ENCODE measurements at places on chromosomes 6 and 20.
A peak's percentile ranks its signal among the peaks of the same experiment; 100 is the strongest.

DNA sequence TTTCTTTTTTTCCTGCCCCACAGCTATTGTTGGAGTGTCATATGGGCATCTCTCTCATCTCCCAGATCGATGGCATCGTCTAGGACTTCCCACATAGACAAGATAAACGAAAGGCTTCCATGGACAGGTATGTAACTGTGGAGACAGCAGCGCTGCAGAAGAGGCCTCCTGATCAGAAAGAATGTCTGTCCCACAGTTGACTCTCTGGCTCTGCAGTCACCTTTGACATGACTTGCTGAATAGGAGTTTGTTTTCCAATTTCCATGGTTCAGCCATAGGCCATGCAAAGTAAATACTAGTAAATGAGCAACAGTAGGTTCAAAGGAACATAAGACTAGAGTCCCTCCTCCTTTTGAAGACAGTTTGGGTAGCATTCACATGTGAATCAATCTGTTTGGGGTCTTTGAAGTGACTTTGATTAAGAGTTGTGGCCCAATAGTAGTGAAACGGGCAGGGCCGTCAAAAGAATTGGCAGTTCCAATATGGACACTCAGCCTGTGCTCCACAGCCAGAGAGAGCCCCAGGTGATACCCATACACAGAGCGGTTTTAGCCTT is 134.7 kb upstream of the IFNGR1 start:
- no peak for DNase-seq

- DNase-seq, result no peak
These were observed 1.4 kb downstream of the BMP6 start for GRCh38 chr6:7727086-7727945.

- DNase-seq, result no peak
These were observed 147.1 kb upstream of the SASH1 start for GRCh38 chr6:148195511-148195910.

DNA sequence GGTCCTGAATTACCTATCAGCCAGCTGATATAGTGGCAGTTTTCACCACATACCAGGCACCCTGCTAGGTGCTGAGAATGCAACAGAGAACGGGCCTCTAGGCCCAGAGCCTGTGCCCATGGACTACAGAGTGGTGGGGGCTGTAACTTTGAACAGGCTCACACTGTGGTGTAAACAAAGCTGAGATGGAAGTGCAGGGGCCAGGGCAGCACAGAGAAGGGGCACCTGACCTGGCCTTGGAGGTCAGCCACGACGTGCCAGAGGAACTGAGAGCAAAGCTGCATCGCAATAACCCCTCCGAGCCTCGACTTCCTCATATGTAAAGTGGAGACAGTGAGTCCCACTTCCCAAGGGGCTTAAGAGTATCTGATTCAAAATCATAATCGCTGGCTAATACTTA is 105.8 kb downstream of the MAFB start:
- no peak for DNase-seq

DNA sequence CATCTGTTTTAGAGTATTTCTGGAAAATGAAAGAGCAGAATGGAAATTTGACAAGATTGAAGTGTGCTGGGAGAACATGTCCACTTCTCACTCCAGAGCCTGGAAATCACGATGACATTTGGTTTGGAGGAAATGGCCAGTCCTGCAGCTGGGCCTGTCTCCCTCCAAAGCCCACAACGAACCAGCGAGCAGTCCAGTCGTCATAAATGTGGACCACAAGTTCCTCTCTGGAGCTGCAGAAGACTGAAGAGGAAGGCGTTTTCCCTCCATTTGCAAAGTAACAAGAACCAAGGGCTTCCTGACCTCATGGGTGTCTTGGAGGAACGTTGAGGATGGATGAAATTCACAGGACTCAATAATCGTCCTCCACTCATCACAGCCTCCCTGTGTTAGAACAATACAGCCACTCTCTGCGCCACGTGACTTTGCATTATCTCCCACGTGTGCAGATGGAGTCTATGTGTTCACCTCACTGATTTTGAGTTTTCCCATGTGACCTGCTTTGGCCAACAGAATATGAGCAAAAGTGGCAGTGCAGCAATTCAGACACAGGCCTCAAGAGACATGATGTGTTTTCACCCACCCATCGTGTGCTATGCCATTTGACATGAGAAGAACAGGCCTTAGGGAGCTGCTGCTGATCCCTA is 9.1 kb upstream of the SPATS1 start:
- no peak for DNase-seq

GRCh38 chr6:114063956-114064355 is 93.0 kb upstream of the HDAC2 start:
- no peak for DNase-seq

- no peak for DNase-seq
These were observed 189.6 kb downstream of the MAFB start for GRCh38 chr20:40499391-40499790.

GRCh38 chr6:42017021-42017643 is 33.2 kb upstream of the TAF8 start:
- DNase-seq, result peak; percentile 74

DNA sequence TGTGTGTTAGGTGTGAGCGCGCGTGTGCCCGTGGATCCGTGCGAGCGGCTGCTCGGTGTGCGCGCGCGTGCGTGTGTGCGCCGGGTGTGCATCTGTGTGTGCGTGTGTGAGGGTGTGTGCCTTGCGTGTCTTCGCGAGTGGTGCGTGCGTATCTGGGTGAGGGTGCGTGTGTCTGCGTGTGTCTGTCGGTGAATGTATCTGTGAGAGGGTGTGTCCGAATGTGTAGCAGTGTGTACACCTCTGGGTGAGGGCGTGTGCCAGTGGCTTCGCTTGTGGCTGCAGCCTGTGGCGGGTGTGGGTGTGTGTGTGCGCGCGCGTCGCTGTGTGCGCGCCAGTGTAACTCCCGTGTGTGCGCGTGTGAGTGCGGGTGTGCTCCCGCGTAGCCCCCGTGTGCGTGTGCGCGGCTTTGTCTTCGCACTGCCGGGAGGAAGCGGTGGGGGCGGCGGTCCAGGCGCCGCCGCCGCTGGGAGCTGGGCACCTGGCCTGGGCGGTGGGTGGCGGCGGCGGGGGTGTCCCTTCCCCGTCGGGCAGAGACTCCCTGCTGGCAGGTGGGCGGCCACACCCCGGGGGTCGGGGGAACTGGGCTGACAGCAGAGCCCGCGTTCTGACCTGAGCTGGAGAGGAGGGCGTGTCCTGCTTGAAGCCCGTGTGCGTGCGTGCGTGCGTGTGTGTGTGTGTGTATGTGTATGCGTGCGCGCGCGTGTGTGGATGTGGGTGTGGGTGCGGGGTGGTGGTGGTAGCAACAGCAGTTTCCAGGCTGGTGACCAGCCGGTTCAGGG is 61.3 kb upstream of the EPB41L1 start:
- peak; percentile 51 for DNase-seq

GRCh38 chr20:53738039-53738944 is 144.7 kb upstream of the ZNF217 start:
- DNase-seq, result no peak

GRCh38 chr20:32315891-32316290 is 38.4 kb downstream of the KIF3B start:
- DNase-seq, result no peak

DNA sequence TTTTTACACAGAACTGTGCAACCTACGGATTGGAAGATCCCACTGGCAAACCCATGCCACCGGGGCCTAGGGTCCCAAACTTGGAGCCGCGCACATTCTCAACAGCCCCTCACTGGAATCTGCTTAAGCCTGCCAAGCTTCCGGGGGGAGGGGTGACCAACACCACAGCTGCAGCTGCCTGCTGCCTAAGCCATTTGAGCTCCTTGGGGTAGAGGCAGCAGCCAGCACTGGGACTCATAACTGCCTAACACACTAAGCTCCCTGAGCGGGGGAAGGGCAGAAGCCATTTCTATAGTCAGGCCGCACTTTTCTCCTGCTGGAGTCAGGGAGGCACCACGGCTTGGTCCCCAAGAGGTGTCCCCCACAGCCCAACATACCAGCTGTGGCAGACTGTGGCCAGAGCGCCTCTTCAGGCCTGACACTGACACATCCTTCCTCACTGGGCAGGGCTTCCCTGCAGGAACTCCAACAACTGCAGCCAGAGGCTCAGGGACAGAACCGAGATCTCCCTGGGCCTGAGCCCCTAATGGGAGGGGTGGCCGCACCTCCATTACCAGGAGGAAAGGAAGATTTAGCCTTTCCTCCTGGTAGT is 270.3 kb upstream of the ECI2 start:
- no peak for DNase-seq

- no peak for DNase-seq
These were observed 715.6 kb upstream of the ID4 start for GRCh38 chr6:19121521-19121920.

DNA sequence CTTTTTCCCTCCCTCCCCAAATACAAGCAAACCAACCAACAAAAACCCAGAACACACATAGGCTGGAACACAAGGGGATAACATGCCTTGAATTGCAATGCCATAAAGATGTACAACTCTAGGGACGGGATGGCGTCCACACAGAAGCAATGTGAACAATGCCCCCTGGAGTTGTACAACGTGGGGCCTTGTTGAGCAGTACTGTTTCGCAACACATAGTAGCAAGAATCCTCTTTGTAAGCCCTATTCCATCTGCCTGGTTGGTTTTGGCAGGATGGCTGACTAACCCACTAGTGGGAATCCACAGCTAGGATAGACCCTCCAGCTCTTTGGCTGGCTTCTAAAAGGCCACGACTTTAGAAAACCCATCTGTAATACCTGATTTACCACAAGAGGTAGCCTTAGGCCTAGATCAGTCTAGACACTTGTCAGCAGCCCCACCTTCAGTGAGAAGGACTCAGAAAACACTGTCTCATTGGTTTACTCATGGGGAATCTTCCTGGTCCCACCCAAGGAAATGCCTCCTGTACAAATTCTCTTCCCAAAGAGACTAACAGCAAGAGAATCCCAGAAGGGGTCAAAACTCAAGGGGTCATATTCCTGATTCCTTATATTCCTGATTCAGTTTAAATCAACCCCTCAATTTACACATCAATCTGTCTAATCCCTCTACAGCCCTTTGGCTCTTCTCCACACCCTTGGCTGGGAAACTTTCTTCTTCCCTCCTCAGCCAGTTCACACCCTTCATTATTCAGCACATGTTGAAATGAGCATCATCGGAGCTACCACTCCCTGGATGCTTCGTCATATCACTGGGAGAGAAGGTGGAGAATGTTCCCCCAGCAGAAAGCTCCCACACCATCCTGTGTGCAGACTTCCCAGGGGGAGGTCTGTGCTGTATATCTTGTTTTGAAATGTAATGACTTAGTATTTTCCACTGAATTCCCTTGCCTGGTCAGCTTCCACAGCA is 622.4 kb upstream of the FLRT3 start:
- no peak for DNase-seq

DNA sequence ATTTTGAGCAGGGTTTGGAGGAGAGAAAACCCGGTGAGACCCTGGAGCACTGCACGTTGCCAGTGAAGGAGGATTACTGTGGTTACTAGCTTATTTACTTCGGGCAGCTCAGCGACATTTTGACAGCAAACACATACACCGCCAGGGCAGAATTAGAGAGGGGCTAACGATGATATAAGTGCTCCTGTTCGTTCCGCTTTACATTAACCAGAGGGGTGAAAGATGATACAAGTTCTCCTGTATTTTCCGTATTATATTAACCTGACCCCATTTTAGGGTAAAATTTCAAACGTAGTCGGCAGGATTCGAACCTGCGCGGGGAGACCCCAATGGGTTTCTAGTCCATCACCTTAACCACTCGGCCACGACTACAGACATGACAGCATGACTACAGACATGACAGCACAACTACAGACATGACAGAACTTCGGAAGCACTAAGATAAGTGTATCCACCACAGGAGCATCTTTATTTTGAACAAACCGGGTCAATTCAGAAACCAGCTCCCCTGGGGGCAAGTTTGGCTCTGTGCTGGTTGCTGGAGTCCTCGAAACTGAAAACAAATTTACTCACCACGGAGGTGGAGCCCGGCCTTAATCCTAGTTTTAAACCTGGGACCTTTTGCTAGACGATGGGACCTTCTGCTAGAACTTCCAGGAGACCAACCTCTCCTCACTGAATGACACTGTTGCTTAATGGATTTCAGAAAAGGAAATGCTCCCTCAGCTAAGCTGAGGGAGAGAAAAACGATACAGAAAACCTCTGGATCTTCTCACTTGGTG is 80.4 kb upstream of the ZNF184 start:
- peak; percentile 78 for DNase-seq

- no peak for DNase-seq
These were observed 45.4 kb upstream of the ECI2 start for GRCh38 chr6:4180652-4181255.

GRCh38 chr20:25257756-25258475 is 10.0 kb downstream of the PYGB start:
- DNase-seq, result no peak

DNA sequence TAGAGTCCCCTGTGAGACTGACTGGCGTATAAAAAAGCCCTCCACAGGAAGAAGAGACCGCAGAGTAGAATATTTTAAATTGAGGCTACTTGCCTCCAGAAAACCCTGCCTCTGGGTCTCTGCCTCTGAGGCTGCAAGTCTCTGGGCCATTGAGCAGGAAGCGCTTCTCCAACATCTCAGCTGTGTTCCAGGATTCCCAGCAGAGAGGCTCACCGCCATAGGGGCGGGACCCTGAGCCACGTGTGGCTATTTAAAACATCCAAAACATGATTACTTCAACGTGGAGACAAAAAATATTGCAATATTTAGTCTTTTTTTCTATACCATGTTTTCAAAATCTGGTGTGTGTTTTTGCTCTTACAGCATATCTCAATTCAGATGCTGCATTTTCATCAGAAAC is 59.4 kb downstream of the GNAS-AS1 start:
- no peak for DNase-seq

DNA sequence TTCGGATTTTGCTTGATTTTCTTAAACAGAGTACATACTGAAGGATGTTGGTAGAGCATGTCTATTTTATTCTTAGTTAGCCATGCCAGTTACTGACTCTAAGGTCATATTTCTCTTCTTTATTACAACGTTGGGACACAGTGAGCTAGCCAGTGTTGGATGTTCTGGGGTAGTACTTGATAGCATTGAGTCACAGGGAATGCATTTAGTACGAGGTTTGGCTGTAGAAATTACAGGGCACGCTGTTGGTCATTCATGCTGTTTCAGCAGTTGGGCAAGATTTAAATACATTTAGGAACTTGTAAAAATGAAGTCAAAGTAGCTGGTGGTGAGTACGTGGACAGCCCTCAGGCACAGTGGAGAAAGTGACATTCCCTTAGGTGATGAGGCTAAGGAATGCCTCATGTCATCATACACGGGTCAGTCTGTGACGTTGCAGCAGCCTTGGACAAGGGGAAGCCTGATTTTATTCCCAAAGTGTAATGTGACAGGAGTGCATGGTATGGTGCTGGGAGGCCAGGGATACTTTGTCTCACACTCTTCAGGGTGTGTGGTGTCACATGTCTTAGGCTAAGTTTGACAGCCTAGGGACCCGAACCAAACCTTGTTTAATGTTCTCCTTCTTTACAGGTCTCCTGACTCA is 57.7 kb upstream of the SLC22A1 start:
- DNase-seq, result no peak

- DNase-seq, result no peak
These were observed 174.7 kb downstream of the BACH2 start for GRCh38 chr6:90121982-90122381.

- DNase-seq, result peak; percentile 74
These were observed 207.3 kb downstream of the GMDS start for GRCh38 chr6:2038092-2038491.

All from activated CD8-positive, alpha-beta memory T cell treated with anti-CD3 and anti-CD28 coated beads, Interleukin-2, amount 10 ng/mL, durations not matched to agents 7 days and 5 days (primary cell).